Hair follicle dermal papilla cell (primary cell): ENCODE measurements at places on chromosomes 7 and 10. TPM values are rescaled to one million over a fixed set of nuclear protein-coding genes. Genes with fewer than 3 reads are reported as not detected.

Gene FGFR2
- 23.0 and 24.2 TPM in 2 replicates for total RNA-seq

Gene STAG3
- 0.12 and 0.32 TPM in 2 replicates for total RNA-seq

Gene FOXP2
- 13.1 and 20.8 TPM in 2 replicates for total RNA-seq

Gene LIPN
- not detected in 2 replicates for total RNA-seq

Gene CPN1
- not detected in 2 replicates for total RNA-seq
